ENCODE measurements at places on chromosomes 1 and 21. TPM values are rescaled to one million over a fixed set of nuclear protein-coding genes. Genes with fewer than 3 reads are reported as not detected.

The CLDN17 gene
- not detected for total RNA-seq

The C1orf226 gene
- not detected for total RNA-seq

The FMO1 gene
- not detected for total RNA-seq

The KCNA3 gene
- 49.0 TPM for total RNA-seq

The CFHR3 gene
- not detected for total RNA-seq

The NPHS2 gene
- not detected for total RNA-seq

DNA sequence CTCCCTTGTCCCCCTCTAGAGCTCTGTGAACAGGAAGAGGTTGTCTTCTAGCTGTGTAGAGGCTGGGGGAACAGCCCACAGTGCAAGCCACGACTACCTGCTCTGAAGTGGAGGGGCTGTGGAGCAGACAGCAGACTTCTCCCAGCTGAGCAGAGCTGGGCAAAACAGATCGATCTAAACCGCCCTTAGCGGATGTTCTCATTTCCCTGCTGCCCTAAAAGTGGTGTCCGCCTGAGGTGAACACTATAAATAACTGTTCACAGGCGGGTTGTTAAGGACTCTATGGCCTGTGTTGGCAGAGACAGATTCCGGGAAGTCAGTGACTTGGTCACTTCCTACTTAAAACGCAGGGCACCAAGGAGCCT, 203.2 kb downstream of the RHOU start:
- peak; percentile 86 for DNase-seq
- peak overlapping the region; percentile 89 for H3K27ac ChIP-seq
- H3K27me3 ChIP-seq: no peaks in the 10 kb centered on the region
- peaks cover 58% of the 10 kb centered on the region for H3K4me1 ChIP-seq
- peak overlapping the region; percentile 49 for H3K4me3 ChIP-seq

DNA sequence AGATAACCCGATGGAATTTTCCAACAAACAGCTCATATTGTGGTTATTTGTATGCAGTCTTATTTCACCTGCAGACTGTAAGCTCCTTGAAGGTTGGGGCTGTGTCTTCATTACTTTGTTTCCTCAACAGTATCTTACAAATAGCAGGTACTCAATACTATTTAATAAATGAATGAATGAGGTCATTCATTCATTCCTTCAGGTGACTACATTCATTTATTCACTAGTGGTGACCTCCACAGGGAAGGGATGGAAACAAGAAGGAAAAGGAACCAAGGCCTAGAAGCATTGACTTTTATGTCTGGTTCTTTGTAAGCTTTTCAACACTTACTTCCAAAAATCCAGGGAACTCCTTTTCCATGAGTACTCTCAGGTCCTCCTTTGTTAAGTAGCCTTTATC, 7.9 kb downstream of the S100A10 start:
- H3K4me1 ChIP-seq: peaks cover 79% of the 10 kb centered on the region
- no peak for DNase-seq
- peaks cover 92% of the 10 kb centered on the region for H3K36me3 ChIP-seq
- H3K4me3 ChIP-seq: no peak overlapping the region
- H3K27me3 ChIP-seq: no peaks in the 10 kb centered on the region

DNA sequence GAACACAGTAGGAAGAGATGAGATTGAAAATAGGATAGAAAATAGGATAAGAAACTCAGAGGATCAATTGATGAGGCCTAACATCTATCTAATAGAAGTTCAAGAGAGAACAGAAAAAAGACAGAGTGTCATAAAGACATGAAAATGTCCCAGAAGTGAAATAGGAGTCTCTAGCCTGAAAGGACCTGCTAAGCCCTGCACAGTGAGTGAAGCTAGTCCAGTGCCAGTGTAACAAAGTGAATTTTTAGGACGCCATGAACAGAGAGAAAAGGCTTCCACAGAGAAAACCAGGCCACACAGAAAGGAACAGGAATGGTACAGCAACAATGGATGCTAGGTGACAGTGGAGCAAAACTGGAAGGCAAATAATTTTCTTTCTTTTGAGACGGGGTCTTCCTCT, 20.3 kb upstream of the LSS start:
- H3K4me1 ChIP-seq: peaks cover 30% of the 10 kb centered on the region
- peaks cover 78% of the 10 kb centered on the region for H3K36me3 ChIP-seq
- no peak overlapping the region for H3K27ac ChIP-seq
- DNase-seq: no peak

DNA sequence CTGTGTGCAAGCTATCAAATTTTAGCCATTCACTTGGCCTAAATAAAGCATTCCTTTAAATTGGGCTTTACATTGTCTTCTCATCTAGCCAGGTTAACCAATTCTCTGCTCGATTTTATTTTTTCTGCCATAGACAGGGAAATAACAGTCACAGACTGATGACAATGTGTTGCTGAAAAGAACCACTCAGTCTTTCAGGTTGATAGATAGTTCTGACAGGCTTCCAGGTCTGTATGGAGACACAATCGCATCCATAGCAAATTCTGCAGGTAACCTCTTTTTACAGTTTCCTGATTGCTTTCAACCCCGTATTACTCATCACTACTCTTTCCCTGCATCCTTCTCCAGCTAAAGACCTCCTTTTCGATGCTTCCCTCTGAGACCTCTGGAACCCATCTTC, 198.0 kb downstream of the KCNH1 start:
- DNase-seq: no peak

GRCh38 chr1:174352883-174353608, 94.7 kb upstream of the GPR52 start:
- no peak overlapping the region for H3K4me3 ChIP-seq
- no peaks in the 10 kb centered on the region for H3K4me1 ChIP-seq
- no peak overlapping the region for H3K27ac ChIP-seq
- no peaks in the 10 kb centered on the region for H3K27me3 ChIP-seq
- no peak for DNase-seq
- peaks cover 8% of the 10 kb centered on the region for H3K36me3 ChIP-seq

DNA sequence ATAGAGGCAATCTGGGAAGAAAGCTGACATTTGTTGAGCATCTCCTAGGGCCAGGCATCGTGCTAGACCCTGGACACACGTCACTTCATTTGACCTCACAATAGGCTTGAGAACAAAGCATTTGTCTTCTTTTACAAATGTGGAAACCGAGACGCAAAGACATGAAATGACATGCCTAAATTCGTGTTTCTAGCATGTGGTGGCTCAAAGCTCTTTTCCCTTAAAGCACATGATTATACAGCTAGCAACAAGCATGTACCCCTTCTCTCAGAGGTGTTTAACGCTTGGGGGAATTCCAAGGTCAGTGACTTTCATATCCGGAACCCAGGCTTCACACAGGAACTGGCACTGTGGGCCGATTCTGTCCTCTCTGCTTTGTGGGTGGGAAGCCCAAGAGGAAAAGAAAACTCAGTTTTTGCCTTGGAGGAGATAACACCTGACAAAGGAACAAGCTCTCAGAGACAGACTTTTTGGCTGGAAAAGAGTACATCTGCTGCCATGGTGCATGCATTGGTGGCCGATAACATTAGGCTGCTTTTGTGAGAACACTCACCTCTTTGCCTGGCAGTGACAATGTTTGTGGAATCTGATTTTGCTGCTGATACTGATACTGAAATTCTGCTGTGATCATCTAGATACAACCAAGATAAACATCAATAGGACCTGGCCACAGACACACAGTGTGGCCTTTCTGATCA, 15.4 kb upstream of the CD2 start:
- H3K27ac ChIP-seq: peak overlapping the region; percentile 97
- peak; percentile 65 for DNase-seq
- no peaks in the 10 kb centered on the region for H3K27me3 ChIP-seq
- H3K4me1 ChIP-seq: peaks cover 58% of the 10 kb centered on the region
- H3K4me3 ChIP-seq: peak overlapping the region; percentile 71

DNA sequence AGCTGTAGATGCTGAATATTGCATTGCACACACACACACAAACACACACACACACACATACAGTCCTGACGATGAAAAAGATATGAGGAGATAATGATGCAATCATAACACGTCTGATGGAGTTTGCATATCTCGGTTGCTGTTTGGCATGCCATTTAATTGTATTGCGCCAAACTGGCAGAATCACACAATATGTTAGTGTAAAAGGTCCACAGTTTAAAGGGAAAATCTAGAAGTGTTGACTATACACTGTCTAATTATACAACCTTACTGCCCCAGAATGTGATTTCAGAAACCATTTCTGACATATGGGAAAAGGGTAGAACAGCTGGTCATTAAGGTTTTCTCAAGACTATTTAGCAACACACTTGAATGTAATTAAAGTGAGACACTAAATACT, 123.7 kb upstream of the PROX1 start:
- DNase-seq: no peak
- H3K4me3 ChIP-seq: no peak overlapping the region
- no peaks in the 10 kb centered on the region for H3K4me1 ChIP-seq
- H3K27me3 ChIP-seq: peaks cover 3% of the 10 kb centered on the region
- H3K27ac ChIP-seq: no peak overlapping the region

DNA sequence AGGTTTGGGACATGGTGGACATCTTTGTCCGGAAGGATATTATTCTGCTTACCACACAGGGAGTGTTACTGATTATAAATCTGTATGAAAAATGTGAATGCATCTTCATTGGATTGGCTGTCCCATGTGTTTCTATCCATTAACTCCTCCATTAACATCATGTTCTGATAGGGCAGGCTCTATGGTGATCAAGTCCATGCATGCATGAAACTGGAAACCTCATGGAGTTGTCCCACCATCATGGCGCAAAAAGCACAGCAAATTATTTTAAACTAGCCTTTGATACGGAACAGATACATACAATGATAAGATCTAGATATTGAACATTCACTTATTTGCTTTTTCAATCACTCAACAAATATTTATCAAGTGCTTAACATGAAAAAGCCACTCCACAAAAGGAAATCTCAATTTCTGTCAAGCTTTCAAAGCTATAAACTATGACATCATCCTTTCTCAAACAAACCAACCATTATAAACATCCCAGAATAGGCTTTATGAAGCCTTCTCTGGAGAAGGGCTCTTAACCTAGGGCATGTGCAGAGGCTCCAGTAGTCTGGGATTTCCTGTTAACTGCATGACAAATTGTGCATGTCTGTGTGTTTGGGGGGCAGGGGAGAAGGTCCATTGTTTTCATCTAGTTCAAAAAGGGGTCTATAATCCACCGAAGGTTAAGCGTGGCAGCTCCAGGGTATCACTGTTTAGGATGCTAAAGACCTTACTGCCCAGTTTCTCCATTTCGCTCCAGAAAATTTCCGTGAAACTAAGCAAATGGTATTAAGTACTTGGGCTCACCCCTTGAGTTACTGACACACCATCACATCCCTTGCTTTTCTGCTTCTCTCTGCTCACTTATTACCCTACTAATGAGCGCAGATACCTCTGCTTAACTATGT, 46.1 kb downstream of the ADAMTS1 start:
- no peaks in the 10 kb centered on the region for H3K36me3 ChIP-seq
- no peak overlapping the region for H3K27ac ChIP-seq
- H3K4me1 ChIP-seq: no peaks in the 10 kb centered on the region
- H3K4me3 ChIP-seq: no peak overlapping the region

GRCh38 chr1:21220815-21221214, 44.1 kb upstream of the EIF4G3 start:
- H3K36me3 ChIP-seq: peaks cover 33% of the 10 kb centered on the region
- no peaks in the 10 kb centered on the region for H3K27me3 ChIP-seq
- H3K27ac ChIP-seq: no peak overlapping the region
- DNase-seq: no peak

DNA sequence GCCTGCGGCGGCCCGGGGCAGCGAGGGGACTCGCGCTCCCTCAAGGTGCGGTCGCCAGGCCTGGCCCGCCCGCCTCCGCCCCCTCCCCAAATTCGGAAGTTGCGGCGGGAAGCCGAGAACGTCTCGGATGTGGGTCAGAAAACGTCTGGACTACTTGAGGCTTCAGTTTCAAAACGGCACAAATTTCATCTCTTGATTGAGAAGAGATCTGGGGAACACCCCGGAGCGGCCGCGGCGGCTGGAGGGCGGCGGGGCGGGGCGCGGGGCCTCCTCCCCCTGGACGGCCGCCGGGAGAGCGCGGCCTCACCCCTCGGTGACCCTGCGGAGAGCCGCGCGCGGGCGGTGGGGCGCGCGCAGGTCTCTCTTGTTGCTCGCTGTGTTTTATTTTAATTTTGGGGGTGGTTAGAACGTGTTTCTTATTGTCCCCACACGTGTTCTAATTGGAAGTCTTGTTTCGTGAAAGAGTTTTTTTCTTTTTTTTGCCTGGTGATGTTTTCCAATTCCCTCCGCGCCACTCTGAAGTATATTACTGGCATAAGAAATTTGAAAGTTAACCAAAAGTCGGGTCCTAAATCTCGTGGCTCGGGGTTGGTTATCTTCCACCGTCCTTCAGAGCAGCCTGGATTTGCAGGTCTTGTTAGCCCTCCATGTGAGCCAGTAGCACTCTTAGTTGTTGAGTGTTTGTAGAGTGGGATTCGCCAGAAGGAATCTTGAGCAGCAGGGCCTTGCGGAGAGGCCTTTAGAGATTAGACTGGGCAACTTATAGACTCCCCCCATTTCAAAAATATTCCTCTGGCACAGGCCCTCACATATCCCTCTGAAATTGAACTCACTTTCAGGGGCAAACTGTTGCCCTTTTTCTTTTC, 749 bp downstream of the PCBP3 start:
- no peaks in the 10 kb centered on the region for H3K36me3 ChIP-seq
- H3K27me3 ChIP-seq: peaks cover 18% of the 10 kb centered on the region

DNA sequence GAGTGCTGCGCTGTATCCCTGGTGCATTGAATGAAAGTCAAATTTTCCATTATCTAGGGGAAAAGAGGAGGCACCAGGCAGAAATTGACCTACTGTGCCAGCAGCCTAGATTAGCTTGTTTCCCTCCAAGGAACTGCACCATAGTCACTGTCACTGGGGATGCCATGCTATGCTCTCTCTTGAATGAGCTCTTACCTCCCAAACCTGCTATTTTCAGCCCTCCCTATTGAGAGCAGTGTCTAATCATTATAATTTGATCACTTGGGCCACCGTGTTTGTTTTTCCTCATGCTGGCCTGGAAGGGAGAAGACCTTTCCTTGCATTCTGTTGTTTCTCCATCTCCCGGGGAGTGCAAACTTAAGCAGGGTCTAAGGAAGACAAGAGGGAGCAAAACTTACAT, 492.9 kb downstream of the SIPA1L2 start:
- H3K27ac ChIP-seq: no peak overlapping the region
- no peak overlapping the region for H3K4me3 ChIP-seq
- no peaks in the 10 kb centered on the region for H3K36me3 ChIP-seq
- no peak for DNase-seq
- no peaks in the 10 kb centered on the region for H3K27me3 ChIP-seq
- H3K4me1 ChIP-seq: no peaks in the 10 kb centered on the region

DNA sequence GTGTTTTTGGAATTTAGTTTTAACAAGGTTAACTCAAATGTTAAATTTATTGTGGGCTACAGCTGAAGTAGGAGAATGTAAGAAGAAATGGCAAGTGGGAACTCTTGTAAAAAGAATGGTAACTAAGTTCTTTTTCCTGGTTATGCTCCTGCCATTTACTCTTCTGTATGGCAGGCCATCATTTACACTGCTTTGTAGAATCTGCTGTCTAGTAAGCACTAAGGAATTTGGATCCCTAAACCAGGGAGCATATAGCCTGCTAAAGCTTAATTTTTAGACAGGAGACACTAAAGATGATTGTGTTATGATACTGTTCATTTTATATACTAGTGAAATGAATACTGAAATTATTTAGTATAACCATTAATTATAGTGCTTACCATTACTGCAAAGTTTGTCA, 85.3 kb downstream of the CAMTA1 start:
- H3K4me1 ChIP-seq: peaks cover 38% of the 10 kb centered on the region
- H3K4me3 ChIP-seq: no peak overlapping the region
- H3K36me3 ChIP-seq: peaks cover 12% of the 10 kb centered on the region
- no peak overlapping the region for H3K27ac ChIP-seq
- H3K27me3 ChIP-seq: no peaks in the 10 kb centered on the region
- DNase-seq: no peak
